SK-N-SH (cell line): ENCODE measurements at places on chromosomes 11 and 22. TPM values are rescaled to one million over a fixed set of nuclear protein-coding genes. Genes with fewer than 3 reads are reported as not detected.
A peak's percentile ranks its signal among the peaks of the same experiment; 100 is the strongest.

The SLC6A5 gene
- polyA plus RNA-seq = not detected in 2 replicates

The GVQW3 gene
- 2.3 and 3.9 TPM in 2 replicates for polyA plus RNA-seq

- no peak overlapping the region for H3K27ac ChIP-seq
- no peak overlapping the region for H3K4me3 ChIP-seq
- DNase-seq = peak; percentile 34
- H3K4me1 ChIP-seq = no peaks in the 10 kb centered on the region
These were observed 6.1 kb downstream of the MPEG1 start for GRCh38 chr11:59206635-59207034.

DNA sequence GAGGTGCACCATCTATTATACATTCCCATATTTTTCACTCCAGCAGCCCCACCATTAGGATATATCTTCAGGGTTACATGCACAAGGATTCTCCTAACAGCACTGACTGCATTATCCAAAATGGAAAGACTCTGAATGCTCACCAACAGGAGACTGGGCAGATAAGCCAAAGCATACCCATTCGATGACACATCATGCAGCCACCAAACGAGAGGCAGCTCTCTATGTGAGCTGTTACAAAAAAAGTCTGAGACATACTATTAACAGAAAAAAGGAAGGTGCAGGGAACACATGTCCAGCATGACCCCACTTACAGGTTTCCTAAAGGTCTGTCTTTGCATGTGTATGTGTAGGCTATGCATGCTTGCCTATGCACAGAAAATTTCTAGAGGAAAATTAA is 12.4 kb upstream of the SERPIND1 start:
- no peaks in the 10 kb centered on the region for H3K4me1 ChIP-seq
- H3K4me3 ChIP-seq = no peak overlapping the region
- no peak overlapping the region for H3K27ac ChIP-seq
- no peak for DNase-seq
- H3K27me3 ChIP-seq = no peaks in the 10 kb centered on the region

DNA sequence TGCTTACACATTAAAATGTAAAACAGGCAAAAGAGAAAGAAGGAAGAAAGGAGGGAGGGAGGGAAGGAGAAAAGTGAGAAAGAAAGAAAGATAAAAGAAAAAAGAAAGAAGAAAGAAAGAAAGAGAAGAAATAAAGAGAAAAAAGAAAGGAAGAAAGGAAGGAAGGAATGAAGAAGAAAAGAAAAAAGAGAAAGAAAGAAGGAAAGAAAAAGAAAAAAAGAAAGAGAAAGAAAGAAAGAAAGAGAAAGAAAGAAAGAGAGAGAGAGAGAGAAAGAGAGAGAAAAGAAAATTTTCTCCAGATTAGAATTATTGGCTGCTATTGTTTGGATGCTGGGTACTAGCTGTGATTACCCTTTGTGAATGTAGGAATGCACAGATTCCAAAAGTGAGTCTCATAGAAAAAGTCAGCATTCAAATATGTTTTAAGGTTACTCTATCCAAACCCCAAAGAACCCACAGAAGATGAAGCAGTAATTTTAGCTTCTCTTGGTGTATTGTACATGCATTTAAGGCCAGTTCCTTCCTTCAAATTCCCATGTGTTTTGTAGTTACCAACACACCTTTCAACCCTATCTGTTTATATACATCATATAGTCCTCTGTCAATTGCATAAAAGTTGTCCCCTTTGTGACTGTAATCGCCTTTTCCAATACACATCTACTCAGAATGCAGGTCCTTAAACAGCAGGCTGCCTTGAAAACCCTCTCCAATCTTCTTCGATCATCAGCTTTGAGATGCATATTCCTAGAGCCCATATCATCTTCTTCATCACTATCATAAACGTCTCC is 789 bp upstream of the FAM111A start:
- peak overlapping the region; percentile 79 for H3K27ac ChIP-seq
- DNase-seq = no peak
- H3K36me3 ChIP-seq = peaks cover 4% of the 10 kb centered on the region

DNA sequence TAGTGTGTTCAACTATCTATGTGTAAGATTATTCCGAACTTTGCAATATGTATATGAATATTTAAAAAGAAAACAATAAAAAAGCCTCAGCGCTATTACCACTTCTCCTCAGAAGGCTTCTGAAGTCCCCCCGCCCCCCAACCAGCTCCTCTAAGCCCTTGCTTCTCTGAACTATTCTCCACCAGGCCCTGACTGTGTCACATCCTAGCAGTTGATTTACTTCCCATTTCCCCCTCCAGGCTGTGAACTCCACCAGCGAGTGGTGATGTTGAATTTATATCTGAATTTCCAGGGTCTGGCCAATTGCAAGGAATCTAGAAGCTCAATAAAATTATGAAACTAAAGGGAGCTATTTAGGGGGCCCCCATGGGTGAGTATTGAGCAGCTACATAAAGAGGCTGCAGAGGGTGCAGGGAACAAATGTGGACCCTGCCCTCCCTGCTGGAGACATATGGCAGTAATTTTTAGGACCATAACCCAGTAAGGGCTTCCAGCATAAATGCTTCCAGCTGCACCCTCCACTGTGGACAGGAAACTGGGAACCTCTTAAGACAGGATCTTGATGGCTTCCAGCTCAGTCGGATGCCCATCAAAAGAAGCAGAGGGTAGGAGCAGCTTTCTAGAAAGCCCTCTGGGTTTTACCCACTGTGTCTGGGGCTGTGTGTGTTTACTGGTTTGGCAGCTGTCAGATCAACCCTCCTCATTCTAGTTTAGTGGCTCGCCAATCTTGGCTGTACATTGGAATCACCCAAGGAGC is 81.4 kb downstream of the TIMP3 start:
- H3K4me1 ChIP-seq = no peaks in the 10 kb centered on the region
- no peaks in the 10 kb centered on the region; the same call in 1 of the 2 replicates for H3K27me3 ChIP-seq
- no peak overlapping the region for H3K27ac ChIP-seq
- peak; percentile 55 for DNase-seq
- no peaks in the 10 kb centered on the region for H3K36me3 ChIP-seq
- no peak overlapping the region for H3K4me3 ChIP-seq

GRCh38 chr11:119153049-119153818 is 4.4 kb downstream of the ABCG4 start:
- H3K27ac ChIP-seq = no peak overlapping the region

DNA sequence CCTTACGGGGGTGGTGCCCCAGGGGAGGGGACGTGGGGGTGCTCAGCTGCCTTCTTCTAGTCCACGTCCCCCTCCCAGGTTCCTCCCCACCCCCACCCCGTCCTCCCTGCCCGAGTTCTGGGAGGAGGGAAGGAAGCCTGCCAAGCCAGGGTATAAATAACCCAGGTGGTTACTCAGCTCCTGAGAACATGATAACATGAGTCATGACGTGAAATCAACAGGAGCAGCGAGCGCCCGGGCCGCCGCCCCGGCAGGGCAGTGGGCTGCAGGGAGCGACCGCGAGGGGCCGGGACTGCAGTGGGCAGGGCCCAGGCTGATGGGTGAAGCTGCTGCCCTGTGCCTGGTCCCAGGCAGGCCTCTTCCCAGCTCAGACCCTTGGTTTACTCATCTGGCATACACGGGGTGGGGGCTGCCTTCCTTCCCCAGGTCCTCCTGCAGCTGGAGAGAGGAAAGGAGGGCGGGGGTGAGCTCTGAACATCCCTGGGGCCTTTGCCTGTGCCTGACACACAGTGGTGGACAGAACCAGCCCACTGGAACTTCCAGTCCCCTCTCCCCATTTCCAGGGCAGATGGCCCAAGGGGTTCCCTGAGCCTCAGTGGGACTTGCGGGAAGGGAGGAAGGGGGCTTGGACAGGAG is 8.8 kb upstream of the PDGFB start:
- no peak for DNase-seq
- no peak overlapping the region for H3K27ac ChIP-seq
- H3K27me3 ChIP-seq = no peaks in the 10 kb centered on the region
- H3K4me1 ChIP-seq = peaks cover 8% of the 10 kb centered on the region; the same call in 1 of the 2 replicates
- H3K4me3 ChIP-seq = no peak overlapping the region
